Stimulated activated CD4-positive, alpha-beta T cell treated with anti-CD3 and anti-CD28 coated beads, Interleukin-4, amount 100 ng/mL, for 48 hours (primary cell): ENCODE measurements at places on chromosomes 5 and 9.

DNA sequence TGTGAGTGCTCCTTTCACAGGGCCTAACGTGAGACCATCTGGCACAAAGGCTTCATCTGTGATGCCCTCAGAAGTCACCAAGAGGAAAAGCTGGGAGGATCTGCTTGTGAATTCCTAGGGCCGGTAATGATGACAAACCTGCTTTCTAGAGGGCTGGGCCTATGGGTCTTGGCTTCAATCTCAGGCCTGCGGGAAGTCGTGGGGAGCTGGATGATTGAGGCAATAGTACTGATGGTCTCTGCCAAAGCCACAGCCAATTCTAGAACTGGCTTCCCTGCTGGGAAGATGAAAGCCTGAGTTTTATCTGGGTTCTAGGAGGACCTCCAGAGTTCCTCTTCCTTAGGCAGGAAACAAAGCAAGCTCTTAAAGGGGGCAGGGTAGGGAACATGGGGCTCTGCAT, 102.7 kb downstream of the TMEM215 start:
- no peak for DNase-seq

DNA sequence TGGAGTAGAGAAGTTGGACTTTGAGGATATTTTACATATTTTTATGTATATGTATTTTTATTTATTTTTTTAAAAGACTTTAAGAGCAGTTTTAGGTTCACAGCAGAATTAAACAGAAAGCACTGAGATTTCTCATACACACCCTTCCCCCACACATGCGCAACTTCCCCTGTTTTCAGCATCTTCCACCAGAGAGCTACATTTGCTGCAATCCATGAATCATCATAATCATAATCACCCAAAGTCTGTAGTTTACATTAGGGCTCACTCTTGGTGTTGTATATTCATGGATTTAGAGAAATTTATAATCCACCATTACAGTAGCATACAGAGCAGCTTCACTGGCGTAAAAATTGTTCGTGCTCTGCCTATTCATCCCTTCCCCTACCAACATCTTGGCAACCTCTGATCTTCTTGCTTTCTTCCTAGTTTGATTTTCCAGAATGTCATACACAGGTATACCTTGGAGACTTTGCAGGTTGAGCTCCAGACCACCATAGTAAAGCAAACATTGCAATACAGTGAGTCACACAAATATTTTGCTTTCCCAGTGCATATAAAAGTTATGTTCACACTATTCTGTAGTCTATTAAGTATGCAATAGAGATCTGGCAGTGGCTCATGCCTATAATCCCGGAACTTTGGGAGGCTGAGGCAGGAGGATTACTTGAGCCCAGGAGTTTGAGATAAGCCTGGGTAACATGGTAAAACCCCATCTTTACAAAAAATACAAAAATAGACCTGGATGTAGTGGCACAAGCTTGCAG, 9.6 kb upstream of the CCDC171 start:
- no peak for DNase-seq

DNA sequence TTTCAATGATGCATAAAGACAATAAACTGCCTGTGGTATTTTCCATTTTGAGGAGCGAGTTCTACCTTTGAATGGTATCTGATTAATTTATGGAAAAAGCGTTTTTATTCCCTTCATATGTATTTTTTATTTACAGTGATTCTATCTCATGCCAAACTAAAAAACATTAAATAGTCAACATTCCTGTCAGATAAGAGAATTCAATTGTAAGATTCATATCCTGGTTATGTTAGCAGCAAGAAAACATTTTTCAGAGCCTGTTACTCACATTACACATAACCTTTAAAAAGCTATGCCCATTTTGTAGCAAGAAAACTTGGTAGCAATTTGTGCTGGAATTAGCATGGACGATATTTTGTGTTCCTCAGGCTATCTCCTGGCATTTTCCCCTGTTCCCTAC, 55.1 kb upstream of the PRLR start:
- DNase-seq = no peak

DNA sequence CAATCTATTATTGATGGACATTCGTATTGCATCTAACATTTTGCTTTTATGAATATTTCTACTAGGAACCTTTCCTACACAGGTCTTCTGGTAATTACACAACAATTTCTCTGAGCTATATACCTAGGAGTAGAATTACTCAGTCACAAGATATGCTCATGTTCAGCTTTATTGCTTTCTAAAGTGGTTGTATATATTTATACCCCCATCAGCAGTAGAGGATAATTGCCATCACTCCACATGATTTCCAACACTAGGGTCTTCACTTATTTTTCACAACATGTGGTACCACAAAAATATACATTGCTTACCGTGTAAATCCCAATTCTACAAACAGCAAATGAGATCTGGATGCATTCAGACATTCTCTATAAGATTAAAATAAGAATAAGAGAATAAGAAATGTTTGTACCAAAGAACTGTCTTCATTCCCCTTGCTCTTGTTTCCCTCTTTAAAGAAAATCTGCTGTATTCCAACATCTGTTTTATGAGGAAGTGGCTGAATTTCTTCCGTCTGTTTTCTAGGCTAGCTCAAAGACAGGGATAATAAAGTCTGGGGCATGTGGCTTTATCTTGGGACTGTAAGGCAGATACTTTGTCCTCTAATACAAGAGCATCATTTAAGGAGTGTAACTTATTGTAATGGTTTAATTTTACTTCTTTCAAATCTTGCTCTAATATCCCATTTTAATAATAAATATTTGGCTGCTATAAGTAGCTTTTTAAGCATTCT, 28.2 kb downstream of the ARL15 start:
- no peak for DNase-seq

GRCh38 chr9:119370816-119371215, 1.6 kb upstream of the BRINP1 start:
- no peak for DNase-seq

DNA sequence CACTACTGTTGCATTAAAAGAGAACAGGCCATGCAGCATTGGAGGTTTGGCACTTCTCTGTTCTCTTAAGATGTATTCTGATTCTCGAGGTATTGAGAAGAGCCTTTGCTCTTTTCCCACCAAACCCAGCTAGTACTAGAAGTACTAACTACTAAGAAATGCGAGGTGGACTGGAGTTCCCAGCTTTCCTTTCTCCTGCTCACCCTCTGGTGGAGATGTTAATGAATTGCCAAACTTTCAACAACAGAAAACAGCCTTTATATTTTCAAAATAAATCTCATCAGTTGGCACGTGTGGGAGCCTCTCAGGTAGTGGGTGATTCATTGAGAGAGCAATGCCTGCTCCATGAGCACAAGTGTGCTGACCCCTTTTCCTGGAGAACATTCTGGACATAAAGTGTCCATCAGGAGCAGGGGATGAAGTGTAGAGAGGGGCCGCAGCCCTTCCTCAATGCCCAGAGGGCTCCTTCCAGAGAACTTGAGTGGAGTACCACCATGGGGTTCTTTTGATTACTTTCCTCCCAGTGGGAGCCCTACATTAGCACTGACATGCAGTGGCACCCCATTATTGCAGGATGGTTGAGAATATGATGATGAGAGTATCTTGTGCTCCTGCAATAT, 45.7 kb downstream of the TMEM174 start:
- DNase-seq = no peak

DNA sequence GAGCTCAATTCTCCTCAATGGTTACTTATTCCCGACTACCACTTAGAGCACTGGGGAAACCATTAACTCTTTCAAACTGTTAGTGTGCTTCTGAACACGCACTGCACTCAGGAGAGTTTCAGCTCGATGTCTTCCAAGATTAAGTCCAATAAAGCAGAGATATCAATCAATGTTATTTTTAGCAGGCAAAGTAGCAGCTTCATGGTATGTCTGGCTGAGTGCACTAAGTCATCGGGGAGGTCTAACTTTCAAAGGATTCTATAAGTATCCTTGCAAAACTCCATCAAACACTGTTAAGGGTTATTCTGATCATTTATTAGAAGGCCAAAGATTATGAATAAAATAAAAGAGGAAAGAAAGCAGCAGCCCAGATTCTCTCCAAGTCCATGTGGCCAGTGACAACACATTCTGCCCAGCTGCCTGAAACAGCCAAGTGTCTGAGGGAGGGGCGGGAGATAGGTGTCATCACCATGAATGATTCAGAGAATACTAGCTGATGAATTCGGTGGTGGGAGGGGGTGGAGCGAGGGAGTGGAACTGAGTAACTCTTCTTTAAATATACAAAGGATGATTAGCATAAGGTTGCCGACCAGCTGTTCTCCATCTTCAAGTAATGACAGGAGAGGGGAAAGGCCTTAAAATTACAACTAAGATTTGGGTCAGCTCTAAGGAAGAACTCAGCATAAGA, 21.3 kb downstream of the NREP start:
- peak; percentile 31 for DNase-seq

DNA sequence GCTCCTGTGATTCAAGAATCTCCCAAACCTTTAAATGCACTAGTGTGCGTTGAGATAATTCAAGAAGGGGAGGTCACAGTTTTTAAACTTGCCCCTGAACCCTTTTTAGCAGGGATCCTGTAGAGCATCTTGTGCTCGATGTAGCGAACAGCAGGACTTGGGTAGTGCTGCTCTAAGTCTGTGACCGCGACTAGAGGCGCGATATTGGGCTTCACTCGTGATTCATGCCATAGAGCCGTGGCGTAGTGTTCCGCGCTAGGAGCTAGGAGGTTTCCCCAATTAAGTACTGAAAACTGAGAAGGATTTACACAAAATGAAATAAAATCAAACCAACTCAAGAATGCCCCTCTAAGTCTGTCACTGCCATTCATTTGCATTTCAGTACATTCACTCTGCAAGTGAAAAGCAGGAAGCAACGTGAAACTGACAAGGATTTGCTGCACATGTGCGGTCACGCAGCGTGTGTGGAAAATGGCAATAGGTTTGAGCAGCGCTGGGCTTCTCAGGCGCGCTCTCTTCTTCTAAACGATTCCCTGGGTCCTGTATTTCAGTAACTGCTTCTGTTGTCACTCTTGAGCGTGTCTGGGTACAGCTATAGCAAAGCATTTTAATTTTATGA, 1135.9 kb upstream of the WWC1 start:
- DNase-seq = no peak

DNA sequence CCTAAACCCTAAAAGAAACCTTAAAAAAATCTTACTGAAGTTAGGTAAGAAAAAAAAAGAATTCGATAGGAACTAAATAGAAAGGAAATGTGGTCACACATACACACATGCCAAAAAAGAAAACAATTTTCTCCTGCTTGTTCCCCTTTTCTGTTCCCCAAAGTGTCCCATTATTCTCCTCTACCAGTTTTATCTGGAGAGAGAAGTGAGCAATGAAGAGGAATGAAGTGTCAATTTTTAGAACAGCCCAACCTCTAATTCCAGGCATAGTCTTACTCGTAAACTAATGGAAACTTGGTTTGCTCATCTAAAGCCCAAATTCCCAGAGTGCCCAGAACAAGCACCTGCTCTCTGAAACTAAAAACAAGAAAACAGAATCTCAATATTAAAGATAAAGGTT, 26.1 kb downstream of the AP3B1 start:
- DNase-seq = no peak

DNA sequence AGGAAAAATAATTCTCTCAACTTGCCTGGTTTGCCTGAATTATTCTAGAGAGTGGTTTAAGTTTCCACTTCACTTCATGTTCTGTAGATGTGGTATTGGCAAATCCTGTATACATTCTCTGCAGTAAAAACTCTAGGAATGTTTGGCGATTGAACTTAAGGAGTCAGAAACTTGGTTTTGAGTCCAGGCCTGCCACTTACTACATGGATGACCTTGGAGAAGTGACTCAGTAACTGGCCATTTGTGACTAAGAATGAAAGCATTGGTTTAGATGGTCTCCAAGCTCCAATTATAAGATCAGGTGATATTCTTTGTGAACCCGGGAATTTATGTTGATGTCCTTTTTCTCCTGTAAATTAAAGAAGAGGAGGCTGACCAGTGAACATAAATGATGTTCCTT, 233.8 kb downstream of the GAS1 start:
- no peak for DNase-seq

DNA sequence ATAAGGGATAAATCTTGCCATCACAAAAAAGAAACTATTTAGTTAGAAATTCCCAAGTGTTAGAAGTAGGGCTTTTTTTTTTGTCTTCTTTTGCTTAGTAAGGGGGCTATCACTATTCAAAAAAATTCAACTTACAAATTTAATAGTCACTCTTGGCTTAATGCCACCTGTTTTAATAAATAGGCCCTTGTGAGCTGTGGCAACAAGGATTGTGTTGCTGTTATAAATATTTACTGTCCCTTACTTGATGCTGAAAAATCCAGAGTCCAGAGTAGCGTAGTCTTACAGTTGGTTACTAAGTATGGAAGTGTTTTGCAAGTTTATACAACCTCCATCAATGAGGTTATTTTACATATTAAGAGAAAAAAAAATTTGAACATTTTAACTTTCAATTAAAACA, 21.4 kb upstream of the CEP78 start:
- no peak for DNase-seq

DNA sequence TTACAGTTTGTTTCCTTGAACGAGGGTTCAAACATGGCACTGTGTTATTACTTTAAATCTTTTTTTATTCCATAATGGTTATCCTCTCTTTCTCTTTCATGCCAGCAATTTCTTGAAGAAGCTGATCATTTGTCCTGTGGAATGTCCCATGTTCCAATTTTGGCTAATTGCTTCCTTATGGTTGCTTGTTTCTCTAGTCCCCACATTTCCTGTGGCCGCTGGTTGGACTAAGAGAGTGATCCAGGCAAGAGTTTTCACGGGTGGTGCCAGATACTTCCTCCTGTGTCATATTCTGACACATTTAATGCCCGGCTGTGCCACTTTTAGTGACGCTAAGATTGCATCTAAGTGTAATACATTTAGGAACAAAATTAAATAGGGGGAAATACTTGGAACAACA, 83.8 kb upstream of the FAM169A start:
- DNase-seq = no peak

- DNase-seq = no peak
Observed at GRCh38 chr5:133952729-133953567, 15.5 kb downstream of the C5orf15 start.

- DNase-seq = no peak
Observed at GRCh38 chr9:77435277-77435676, 212.8 kb downstream of the GNA14 start.

GRCh38 chr9:134371731-134372130, 45.5 kb downstream of the RXRA start:
- no peak for DNase-seq

DNA sequence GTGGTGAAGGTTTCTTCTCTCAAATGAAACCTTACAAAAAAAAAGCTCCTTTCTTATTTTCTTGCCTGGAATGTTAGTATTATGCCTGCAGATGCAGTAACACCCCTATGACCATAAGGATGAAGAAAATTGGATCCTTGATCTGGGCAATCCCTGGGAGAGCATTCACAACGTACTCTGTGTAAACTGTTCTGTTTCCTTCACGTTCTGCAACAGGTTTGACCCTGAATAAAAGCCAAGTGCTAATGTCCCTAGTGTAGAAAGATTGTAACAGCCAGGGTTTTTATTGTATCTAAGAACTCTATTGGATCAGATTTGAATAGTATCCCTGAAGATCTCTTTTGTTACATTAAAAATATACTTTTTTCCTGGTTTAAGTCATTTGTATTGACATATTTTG, 1639.6 kb upstream of the ACO1 start:
- DNase-seq = no peak

DNA sequence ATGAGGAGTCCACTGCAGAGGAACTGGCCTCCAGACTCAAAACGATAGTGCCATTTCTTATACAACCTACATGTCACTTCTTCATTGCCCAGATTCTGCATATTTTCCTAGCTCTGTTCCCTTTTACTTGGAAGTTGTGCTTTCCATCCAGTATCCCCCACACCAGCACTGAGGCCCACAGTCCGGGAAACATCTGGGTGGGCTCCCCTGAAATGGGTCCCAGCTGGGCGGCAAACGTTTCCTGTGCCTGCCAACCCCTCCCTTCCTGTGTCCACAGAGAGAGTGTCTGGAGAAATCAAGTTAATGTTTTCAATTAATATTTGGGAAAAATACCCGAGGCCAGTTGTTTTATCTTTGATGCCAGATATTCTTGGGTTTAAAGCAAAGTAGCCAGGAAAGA, 111.8 kb downstream of the COL23A1 start:
- DNase-seq = no peak
